ENCODE measurements at places on chromosomes 11 and 22.

GRCh38 chr22:46611189-46611588, 9.0 kb upstream of the GRAMD4 start:
- no peak for DNase-seq

DNA sequence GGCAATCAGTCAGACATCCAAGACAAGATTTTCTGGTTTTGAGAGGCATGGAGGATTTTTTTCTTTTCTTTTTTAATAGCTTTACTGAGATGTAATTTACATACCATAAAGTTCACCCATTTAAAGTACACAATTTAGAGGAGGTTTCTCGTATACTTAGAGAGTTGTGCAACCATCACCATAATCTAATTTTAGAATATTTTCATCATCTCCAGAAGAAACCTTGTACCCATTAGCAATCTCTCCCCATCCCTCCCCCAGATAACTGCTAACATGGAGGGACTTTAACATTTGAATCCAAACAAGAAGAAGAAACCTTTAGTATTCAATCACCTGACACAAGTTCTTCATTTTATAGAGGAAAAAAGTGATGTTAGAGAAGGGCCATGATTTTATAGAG, 83.6 kb downstream of the CLPB start:
- DNase-seq, result no peak

GRCh38 chr22:33326540-33327295, 268.5 kb upstream of the SYN3 start:
- no peak for DNase-seq

DNA sequence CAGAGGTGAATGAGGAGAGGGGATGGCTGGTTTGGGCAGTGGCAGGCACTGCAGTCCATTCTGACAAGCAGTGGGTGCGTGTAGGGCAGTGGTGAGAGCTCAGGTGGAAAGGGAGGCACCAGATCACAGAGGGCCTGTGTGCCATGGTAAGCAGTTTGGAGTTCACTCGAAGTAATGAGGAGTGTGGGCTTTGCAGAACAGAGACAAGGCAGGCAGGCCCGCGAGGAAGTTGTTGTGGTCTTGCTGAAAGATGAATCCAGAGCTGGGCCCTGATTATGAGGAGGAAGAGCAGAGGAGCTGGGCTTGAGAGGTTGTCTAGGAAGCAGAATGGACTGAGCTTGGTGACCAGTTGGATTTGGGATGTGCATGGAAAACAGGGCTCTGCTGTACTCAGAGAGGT, 1.6 kb upstream of the DNAJB13 start:
- DNase-seq, result no peak

GRCh38 chr22:50304528-50305392, 2.7 kb downstream of the PLXNB2 start:
- no peak for DNase-seq

DNA sequence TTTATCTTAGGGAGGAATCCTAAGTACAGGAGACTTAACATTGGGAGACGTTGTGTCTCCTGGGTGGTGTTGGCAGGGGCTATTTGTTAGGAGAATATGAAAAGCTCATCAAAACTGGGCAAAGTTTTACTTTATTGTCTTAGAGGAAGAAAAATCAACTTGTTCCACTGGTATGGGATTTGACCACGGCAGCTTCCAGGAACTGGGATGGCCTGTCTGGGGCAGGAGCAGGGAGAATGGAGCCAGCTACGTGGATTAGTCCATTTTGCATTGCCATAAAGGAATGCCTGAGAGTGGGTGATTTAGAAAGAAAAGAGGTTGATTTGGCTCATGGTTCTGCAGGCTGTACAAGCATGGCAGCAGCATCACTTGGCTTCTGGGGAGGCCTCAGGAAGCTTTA, 198.4 kb downstream of the ADAMTS15 start:
- DNase-seq, result no peak

DNA sequence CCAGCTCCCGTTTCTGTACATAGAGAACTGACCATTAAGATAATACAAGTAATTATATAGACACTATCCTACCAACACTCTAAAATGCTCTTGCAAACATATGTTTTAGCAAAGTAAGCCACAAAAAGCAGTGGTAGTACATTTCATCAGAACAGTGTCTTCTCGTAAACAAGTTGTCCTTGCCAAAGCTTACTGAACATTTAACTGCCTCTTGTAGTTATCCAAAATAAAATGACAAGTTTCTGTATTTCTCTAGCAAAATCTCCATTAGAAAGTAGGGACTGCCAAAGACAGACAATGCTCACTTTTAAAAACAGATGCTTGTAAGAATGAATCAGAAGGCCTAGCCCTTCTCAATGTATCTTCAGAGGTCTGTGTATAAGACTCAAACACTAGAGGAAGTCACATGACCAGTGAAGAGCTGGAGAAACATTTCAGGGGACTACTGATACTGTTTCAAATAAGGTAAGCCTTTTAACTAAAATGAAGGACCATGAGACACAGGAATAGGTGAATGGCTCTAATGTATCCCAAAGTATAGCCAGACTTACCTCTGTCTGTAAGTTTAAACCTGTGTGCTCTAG, 7.8 kb upstream of the ZC3H12C start:
- DNase-seq, result no peak

- DNase-seq, result no peak
Observed at GRCh38 chr11:77107950-77108349, 5.3 kb downstream of the OMP start.

DNA sequence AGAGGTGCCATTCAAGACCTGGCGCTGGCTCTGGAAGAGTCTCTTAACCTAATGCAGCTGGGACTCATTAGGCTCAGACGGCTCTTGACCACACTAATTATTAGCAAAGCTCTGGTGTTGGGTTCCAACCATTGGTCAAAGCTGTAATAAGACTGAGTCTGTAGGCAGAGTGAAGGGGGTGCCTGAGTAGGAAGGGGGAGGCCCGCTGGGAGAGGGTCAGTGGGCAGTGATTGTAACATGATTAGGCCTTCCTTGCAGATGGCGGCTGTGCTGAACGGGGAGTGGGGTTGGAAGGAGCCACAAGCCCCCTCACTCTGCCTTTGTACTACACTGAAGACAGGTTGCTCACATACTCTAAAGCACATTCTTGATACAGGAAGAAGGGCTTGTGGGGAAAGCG, 5.2 kb downstream of the SRPRA start:
- no peak for DNase-seq

DNA sequence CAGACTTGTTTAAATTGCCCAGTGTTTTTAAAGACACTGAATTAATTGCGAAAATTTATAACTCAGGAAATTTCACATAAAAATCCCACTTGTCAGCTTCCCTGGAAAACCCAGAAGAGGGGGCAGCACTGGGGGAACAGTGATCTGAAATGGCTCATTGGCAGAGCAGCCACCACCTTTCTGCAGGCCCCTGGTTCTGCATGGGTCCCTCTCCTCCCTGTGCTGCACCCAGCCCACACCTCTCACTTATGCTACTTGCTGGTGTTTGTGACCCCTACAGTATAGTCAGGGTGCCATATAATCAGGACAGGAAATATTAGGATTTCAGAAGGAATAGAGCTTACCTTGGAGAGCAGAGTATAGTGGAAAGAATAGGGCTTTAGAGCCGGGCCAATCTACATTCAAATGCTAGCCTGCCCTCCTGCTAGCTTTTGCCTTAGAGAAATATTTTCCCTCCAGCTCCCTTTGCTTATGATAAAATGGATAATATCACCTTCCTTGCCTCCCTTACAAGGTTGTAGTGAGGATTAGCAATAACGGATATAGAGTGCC, 28.5 kb upstream of the C11orf96 start:
- no peak for DNase-seq
